ENCODE measurements at places on chromosomes 4 and X.

DNA sequence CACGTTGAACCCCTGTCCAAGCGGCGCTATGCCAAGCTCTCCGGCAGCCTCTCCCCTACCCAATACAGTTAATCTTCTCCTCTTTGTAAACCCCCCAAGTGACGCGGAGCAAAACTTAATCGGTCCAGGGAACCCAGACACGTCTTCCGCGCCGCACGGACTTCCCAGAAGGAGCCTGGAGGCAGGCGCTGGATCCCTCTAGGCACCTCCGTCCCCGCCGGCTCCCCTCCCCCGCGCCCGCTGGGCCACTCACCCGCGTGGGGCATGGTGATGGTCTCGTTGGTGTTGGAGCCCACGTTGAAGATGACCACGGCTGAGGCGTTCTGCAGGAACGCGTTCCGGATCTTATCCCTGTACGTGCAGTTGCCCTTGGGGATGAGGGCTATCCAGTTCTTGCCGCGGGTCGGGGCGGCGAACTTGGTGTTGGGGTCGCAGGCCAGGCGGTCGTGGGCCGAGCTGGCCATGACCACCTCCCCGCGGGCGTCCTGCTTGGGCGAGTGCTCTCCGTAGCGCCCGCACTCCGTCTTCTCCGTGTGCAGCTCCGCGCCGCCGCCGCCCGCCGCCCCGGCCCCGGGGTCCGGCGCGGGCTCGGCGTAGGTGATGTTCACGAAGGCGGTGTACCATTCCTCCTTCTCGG is 1.1 kb downstream of the RNF150 start:
- peak; percentile 47 for DNase-seq

GRCh38 chrX:74249963-74250362 is 54.0 kb upstream of the ZCCHC13 start:
- DNase-seq: peak; percentile 20

DNA sequence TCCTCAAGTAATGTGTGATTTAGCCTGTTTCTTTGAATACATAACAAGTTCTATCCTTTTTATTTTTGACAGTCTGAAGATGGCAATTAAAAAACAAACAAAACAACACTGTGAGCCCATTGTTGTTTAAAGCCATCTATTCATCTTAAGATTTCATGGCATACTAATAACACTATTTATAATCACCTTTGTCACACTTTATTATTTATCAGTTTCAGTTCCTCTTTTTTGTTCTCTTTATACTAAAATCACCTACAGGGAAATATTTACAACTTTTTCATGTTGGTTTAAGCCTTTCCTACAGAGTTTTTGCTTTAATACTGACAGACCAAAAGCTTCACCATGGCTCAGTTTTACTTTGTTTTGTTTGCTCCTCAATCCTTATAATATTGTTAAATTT is 247.4 kb upstream of the CTSO start:
- no peak for DNase-seq

DNA sequence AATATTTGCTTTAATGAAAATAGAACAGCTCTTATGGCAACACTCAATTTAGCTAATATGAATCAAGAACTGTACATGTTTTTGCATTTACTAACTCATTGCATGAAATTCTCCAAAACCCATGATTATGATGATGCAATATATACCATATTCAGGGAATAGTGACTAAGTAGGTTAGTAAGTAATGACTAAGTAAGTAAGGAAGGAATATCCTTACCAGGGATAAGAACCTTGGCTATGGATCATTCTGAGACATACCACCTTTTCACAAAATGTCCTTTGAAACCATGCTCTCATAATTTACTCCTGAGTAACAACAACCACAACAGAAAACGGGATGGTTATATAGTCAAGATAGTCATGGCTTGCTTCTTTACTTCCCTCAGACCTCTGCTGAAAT is 1513.0 kb downstream of the STIM2 start:
- DNase-seq: no peak

- no peak for DNase-seq
Observed at GRCh38 chr4:174394915-174395314, 111.2 kb downstream of the CEP44 start.

DNA sequence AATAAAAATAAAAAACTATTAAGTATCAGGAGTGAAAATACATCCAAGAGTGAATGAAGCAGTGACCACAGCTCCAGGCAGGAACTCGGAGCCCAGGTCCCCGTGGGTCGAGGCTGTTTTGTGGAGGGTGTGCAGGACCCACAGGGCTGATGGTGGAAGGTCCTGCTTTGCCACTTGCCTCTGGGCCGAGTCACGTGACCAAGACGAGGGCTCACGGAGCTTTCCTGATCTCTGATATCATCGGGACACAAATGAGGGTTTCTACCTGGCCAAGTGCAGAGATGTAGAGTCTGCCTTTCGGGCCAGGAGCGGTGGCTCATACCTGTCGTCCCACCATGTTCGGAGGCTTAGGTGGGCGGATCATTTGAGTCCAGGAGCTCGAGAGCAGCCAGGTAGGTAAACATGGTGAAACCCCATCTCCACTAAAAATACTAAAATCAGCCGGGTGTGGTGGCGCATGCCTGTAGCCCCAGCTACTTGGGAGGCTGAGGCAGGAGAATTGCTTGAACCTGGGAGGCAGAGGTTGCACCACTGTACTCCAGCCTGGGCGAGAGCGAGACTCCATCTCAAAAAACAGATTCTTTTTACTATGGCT is 7.2 kb downstream of the SLC25A6 start:
- DNase-seq: peak; percentile 36

DNA sequence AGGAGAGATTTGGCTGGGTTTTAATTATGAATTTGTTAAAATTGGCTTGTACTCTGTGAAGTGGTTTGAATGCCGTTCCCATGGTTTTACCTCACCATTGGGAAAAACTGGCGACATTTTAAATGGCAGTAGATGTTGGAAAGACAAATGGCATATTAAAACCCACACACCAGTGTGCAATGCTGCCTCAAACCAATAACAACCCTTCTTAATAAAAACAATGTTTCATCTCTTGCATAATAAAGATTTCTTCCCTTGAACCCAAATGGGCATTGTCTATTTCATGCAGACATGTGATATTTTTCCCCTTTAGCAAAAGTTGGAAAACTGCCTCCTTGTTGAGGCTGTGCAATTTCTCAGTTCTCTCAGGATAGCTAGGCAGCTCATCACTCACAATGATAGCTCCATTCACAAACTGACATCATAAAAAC is 33.7 kb downstream of the GABRB1 start:
- DNase-seq: no peak
